Fibroblast of lung (primary cell): ENCODE measurements at places on chromosomes 3 and 15.

DNA sequence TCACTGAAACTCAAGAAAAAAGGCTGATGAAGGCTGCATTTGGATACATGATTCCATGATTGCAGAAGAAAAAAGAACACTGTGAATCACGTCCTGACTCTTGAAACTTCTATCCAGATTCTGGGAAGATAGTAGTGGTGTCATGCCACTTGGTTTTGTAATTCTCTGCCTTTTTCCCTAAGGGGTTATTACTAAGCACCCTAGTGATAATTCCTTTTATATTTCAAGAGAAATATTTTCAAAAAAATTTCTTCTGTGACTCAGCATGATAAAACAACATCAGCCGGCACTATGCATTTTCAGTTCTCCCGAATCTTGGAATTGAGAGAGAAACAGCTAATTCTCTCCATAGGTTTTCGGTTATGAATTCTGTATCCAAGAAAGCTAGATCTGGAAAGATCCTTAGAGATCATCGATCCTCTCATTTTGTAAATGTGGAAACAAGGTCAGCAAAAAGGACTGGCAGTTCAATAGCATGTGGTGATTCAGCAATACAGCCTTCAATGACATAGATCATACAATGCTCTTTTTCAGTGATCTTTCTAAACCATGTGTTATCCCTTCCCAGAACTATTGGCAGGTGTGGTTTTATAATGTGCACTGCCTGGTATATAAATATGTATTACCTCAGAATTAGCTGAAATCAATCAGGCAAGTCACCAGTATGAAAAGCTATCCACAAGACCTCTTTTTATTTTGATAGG lies 42.6 kb upstream of the TP63 start:
- DNase-seq = peak; percentile 63

DNA sequence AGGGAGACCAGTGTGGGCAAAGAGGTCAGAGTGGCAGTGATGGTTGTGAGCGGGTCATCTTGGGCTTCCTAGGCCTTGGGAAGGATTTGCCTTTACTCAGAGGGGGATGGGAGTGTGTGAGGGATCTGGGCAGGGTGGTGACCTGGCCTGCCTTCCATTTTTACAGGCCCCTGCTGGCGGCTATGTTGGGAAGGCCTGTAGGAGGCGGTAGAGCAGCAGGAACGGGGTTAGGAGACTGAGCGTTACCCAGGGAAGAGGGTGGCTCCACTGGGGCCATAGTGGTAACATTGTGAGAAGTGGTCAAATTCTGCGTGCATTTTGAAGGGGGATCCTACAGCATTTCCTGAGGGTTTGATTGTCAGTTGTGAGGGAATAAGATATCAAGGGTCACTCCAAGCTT lies 307.3 kb upstream of the CTDSPL start:
- DNase-seq = no peak

DNA sequence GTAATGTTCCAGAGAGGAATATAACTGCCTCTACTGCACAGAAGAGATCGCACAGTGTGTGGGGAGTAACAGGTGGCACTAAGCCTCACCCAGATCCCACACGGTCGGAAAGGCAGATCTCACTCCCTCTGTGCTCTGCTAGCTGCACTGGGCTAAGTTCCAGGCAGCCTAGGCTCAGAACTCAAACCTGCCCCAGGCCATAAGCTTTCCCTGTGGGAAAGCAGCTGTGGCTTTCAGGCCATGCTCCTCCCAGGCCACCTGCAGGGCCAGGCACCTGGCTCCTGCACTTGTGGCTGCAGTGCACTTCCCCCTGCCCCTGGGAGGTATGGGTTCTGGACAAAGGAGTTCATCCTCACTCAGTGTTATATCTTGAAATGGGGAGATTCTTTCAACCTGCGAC lies 27.5 kb downstream of the PCCB start:
- DNase-seq = no peak

DNA sequence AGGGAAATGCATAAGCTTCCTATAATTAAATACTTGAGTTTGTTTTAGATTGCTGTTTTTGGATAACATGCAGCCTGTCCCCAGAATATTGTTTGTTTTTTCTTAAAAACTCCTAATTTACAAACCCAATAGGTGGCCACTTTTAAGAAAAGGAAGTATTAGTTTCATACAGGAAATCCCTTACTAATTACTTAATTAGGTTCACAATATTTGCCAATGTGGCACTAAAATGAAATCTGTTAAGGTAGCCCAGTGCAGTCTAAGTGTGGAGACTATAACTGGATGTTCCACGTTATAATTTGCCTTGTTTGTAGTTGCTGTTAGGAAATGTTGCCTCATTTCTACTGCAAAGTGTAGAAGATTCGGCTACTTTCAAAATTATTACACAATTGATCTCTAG lies 195.8 kb downstream of the BBX start:
- DNase-seq = no peak

- DNase-seq = peak; percentile 83
These were observed 230.2 kb upstream of the CD96 start for GRCh38 chr3:111311709-111312235.

DNA sequence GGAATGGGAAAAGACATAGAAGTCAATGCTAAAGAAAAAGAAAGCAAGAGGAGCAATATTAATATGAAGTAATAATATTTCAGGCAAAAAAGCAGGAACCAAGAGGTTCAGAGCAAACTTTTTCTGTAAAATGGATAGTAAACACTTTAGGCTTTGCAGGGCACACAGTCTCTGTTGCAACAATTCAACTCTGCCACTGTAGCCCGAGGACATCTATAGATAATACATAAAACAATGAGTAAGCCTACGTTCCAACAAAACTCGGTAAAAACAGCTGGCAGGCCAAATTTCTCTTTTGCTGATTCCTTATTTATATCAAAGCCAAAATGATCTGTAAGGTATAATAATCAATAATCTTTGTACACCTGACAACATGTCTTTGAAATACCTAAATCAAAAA lies 56.8 kb downstream of the SMAD6 start:
- DNase-seq = no peak

GRCh38 chr3:143935678-143936077 lies 35.9 kb upstream of the DIPK2A start:
- DNase-seq = no peak

GRCh38 chr3:178849199-178849910 lies 222.3 kb downstream of the ZMAT3 start:
- DNase-seq = peak; percentile 6

DNA sequence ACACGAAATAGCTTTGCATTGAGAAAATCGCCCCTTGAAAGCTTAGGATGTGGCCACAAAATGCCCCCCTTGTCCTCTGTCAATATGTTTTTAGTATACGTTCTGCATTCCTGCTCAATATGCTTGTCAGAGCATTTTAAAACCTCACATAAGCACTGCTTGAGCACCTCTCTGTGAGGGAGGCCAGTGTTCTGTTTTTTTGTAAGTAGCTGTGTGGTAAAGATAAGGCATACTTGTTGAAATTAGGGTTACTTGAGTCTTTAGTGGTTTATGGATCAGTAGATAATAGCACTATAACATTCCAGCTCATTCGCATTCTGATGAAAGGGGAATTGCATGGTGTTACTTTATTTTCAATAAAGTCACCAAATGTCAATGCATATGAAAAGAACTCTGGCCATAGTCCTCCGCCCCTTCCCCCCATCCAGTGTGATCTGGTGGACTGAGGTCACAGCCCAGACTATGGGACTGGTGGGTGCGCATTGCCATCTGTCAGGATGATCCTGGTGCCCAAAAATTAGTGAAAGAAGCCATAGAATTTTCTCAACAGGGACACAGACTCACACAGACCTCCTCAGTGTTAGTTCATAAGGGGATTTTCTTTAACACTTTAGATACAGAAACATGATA lies 33.1 kb downstream of the IL1RAP start:
- no peak for DNase-seq

- DNase-seq = no peak
These were observed 91.2 kb downstream of the SLC25A26 start for GRCh38 chr3:66312039-66312438.

GRCh38 chr3:150365132-150365604 lies 42.9 kb upstream of the TSC22D2 start:
- DNase-seq = peak; percentile 85

DNA sequence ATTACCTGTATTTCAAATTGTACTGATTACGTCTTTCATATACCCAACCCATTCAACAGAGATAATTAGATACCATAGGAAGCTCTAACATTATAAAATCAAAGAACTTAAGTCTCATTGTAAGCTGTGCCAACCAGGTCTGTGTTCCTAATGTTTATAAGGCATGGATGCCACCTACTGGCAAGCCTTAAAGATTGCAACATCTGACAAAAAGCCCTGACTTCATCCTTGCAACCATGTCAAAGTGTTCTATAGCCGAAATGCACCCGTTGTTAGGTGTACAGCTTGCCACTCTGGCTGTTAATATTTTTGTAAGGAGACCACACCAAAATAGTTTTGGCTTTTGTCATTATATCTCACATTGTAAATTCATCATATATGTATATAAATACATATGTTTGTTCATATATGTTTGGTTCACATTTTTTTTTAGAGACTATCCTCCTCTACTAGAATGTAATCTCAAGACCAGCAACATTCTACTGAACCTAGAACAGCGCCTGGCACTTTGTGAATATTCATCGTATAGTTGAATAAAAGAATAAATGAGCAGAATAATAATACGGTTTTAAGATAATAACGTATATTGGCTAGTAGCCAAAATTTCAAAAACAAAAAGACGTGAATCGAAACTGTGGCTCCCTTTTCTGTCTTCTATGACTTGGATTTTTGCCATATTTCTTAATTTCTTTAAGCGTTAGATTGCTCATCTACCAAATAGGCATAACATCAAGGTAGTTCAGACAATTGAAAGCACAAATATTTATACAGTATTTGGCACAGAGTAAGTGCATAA lies 258.1 kb downstream of the TBL1XR1 start:
- peak; percentile 83 for DNase-seq

- DNase-seq = peak; percentile 58
These were observed 79.0 kb downstream of the EPHA3 start for GRCh38 chr3:89186456-89186855.

DNA sequence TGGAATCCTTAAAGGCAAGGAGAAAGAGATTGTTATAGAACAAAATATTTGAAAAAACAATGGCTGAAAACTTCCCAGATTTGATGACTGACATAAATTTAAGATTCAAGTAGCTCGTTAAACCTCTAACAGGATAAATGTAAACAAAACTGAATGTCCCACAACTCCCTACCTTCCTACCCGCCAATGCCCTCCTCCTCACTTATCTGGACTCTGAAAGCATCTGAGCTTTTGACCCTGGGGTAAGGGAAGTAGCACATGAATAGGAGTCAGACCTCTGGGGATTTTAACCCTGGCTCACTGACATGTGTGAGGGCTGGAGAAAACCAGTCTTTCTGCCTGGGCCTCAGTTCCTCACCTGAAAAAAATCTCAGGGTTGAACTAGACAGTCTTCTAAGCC lies 26.9 kb downstream of the CYP19A1 start:
- DNase-seq = no peak
